KG1 (cell line): ENCODE measurements at places on chromosomes 5 and 9.

- peak; percentile 59 for DNase-seq
Observed at GRCh38 chr9:4939118-4939561, 45.9 kb upstream of the JAK2 start.

GRCh38 chr9:70789086-70789485 is 332.3 kb downstream of the TRPM3 start:
- no peak for DNase-seq

DNA sequence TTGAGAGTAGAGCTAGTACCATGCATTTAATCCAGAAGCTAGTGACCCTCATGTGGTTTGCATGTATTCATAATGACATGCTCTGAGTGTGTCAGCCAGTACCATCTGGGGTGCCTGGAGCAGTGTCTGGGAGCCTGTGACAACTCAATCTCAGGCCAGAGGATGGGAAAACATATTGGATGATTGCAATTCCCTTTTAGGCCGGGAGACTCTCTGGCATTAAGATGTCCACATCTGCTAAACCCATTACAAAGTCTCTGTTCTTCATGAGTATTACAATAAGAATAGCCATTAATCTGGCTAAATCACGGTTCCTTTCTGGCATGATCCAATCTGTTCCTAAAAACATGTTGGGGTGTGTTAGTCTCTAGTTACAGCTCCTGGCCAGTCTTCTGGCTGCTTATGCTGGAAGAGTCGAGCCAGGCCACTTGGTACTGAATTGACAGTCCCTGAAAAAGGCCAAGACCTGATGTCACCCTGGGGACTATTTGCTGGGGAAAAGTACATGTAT is 475.7 kb downstream of the ENC1 start:
- no peak for DNase-seq

- DNase-seq = no peak
Observed at GRCh38 chr9:87840134-87840533, 42.5 kb upstream of the SPATA31E1 start.

- no peak for DNase-seq
Observed at GRCh38 chr5:57299986-57300385, 126.1 kb downstream of the GPBP1 start.

- DNase-seq = no peak
Observed at GRCh38 chr5:158876263-158876942, 223.3 kb downstream of the EBF1 start.

DNA sequence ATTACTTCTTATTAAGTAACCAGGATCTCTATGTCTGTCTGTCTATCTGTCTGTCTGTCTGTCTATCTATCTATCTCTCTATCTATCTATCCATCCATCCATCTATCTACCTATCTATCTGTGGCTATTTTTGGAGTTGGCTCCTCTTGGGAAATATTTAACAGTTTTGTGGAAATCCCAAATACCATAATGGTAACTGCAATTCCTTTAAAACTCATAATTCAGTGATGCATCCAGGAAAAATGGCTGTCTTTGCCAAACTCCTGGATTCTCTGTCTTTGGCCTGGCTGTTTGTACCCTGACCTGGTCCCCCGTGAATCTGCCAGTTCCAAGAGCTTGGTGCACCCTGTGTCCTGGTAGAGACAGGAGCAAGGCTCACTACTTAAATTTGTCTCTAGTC is 197.0 kb downstream of the PCSK1 start:
- DNase-seq = no peak

DNA sequence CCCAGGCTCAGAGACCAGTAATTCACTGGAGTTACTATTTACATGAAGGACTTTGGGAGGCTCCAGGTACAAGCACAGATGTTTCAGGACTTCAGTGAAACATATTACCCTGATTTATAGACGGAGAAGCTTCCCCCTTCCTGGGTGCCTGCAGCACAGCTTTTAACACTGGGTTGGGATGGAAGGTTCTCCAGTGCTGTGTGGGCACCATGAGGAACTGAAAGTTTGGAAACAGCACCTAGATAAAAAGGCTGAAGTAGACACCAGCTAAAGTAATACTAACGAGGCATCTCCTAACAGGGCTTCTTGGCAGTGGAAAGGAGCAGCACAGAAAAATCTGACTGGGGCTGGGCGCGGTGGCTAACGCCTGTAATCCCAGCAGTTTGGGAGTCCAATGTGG is 70.7 kb downstream of the GCNT1 start:
- DNase-seq = no peak

DNA sequence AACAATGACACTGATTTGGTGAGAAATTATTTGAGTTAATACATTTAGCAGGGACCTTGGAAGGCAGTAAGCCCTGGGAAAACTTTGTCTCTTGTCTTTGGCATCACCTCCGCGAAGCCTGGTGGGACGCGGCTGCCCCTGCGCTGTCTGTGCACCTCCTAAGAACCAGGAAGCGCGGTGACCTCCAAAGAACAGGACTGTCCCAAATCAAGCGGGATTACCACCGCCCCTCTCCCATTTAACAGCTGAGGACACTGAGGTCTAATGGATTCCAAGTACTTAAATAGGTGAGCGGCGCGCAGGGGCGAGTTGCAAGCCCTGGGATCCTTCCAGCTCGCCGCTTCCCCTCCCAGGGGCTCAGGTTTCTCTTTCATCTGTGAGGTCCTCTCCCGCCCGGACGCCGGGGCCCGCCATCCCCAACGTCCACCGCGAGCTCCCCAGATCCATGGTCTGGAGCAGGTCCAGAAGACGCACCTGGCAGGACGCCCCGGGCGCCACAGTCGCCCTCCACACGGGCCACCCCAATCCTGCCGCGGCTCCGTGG is 432 bp downstream of the STARD4 start:
- DNase-seq = no peak

GRCh38 chr5:5353681-5354080 is 68.8 kb upstream of the ICE1 start:
- no peak for DNase-seq

DNA sequence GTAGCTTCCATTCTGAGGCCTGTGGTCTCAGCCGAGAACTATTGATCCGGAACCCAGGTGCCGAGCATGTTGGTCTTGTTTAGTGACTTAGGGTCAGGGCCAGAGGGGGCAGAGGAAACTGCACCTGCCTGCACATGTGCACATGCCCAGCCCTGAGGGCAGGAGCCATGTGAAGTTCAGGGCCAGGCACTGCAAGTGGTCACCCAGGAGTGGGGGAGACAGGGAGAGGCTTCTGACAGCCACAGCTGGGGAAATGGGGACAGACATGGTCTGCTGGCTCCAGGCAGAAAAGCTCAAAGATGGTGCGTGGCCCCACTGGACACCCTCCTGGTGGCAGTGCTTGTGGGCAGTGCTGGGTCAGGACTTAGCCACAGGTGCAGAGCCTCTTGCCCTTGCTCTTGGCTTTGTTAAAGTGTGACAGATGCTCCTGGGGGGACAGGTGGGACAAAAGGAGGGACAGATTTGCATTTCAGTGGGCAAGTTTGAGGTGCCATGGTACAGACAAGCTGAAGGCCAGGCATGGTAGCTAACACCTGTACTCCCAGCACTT is 134.4 kb downstream of the CACNA1B start:
- no peak for DNase-seq

- no peak for DNase-seq
Observed at GRCh38 chr9:132669319-132669697, 475 bp downstream of the DDX31 start.

- no peak for DNase-seq
Observed at GRCh38 chr9:9142001-9142400, 1342.4 kb upstream of the DMAC1 start.

DNA sequence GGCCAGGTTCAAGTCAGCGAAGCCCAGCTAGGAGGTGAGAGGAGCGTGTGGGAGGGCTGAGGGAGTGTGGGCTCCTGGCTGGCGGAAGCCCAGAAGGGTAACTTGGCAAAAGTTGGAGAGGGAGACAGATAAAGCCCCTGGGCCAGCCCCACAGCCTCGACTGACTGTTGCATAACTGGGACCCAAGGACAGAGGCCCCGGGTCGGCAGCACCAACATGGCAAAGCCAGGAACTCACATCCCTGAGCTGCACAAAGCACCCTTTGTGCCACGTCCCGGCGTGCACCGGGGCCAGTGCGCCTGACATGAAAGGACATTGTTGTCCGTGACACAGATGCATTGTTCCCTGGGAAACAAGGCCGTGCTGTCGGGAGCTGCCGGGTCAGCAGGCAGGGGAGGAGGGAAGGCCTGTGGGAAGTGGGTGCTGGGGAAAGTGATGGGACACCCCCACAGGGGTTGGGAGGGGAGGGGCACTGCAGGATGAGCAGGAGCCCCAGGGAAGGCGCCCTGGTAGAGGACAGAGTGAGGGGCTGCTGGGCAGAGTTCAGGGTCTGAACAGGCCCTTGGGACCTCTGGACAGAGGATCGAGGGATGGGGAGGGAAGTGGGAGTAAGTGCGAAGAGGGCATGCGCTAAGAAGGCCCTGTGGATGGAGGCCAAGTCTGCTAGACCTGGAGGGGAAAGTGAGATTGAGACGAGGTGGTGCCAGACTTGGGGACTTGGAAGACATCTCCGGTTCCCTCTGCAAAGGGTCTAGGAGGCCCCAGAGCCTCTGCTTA is 13.0 kb upstream of the DPM2 start:
- no peak for DNase-seq

DNA sequence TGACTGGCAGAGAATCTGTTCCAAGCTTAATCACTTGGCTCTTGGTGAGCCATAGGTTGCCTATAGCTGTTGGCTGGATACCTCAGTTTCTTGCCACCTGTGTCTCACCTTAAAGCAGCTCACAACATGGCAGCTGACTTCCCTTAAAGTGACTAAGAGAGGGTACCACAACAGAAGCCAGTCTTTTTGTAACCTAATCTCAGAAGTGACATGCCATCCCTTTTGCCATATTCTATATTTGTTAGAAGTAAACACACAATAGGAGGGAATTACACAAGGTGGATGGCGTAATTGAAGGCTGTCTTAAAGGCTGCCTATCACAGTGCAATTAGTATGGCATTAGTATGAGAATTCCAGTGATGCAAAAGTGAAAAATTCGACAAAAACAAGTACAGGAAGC is 28.1 kb downstream of the NIPBL start:
- no peak for DNase-seq

DNA sequence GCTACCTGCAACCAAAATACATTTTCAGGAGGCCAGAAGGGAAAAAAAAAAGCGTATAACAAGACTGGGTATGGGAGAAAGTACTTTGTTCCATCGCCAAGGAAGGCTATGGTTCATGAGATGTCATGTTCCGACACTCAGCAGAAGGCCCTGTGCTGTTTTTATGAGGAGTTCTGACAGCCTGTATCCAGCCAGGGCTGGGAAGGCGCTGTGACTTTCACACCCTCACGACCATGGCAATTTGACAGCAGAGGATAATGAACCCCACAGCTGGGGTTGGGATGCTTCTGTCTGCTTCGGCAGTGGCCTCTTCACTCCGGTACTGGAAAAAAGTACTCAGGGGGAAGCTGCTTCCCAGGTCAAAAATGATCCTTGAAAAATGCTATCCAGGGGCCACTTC is 154.4 kb downstream of the PRELID2 start:
- DNase-seq = no peak
